ENCODE measurements at places on chromosomes 6 and 20.

DNA sequence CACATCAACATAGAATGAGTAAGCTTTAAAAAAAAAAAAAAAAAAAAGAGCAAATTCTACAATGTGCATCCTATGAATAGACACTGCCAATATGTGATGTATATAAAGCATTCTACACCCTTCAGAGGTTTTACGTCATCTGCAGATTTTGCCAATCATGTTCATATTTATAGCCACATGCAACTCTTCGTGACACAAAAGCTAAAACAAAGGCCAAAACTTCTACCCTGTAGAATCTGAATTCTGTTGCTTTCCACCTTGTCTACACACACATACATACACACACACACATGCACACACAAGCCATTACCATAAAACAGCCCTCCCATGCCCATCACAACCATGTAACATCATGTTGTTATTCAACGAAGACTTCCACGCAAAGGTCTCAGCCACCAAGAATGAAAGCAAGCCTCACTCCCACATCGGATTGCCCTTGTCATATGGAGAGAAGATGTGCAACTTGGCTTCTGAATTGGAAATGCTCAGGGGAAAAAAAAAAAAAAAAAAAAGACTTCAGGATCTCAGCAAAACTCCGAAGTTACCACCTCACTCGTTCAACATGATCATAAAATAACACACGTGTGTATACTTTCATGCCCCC lies 479.4 kb upstream of the JARID2 start:
- DNase-seq: no peak

DNA sequence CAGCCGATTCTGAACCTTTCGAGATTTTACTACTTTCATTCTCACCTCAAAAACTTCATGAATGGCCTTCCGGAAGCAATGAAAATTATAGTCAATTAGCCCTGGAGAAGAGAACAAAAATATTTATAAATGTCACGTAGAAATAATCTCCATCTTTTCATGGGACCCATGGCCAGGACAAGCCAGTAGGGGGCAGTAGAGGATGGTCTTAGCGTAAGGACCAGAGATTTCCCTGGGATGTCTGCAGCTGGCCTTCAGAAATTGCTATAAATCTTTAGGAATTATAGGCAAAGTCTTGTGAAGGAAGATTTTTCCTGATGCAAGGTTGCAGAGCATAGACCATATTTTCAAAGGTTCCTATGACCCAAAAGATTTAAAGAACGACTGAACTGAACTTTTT lies 15.6 kb upstream of the UBE2J1 start:
- DNase-seq: peak; percentile 71

GRCh38 chr6:1812487-1812886 lies 202.8 kb downstream of the FOXC1 start:
- DNase-seq: no peak

DNA sequence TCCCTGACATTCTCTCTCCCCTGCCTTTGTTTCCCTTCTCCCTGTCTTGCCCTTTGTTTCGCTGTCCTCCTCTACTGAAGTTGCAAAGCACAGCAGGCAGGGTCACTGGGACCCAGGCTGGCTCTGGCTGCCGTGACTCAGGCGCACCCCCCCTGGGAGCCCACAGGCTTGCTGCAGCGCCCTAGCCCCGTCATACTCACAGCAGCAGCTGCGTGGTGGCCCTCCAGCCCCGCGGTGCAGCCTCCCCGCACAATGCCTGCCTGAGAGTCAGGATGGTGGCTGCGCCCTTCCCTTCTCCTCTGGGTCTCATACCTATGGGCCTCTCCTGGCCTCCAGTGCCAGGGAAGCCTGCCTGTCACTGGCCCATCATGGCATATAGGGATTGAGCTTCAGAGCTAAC lies 41.7 kb downstream of the TXNDC5 start:
- DNase-seq: no peak

GRCh38 chr6:1590580-1590979 lies 19.1 kb upstream of the FOXC1 start:
- DNase-seq: no peak

- DNase-seq: peak; percentile 58
These were observed 12.8 kb upstream of the DNAAF9 start for GRCh38 chr20:3420211-3420707.

GRCh38 chr6:3081960-3082359 lies 13.7 kb downstream of the RIPK1 start:
- DNase-seq: no peak

DNA sequence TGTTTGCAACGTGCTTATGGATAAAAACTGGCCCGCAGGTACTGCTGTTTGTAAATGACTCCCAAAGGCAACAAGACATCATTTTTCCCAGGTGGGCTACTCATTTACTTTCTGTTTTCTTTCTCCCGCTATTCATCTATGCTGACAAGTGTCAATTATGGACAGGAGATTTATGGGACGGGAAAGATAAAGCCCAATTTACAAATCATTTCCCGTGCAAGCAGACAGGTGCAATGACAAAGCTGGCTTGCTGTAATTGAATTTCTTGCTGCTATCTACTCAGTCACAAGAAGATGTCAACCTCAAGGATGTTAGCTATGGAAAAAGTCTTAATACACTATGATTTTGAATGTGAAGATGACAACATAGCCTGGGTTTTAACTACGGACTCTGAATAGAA lies 125.5 kb downstream of the EPHA7 start:
- no peak for DNase-seq

DNA sequence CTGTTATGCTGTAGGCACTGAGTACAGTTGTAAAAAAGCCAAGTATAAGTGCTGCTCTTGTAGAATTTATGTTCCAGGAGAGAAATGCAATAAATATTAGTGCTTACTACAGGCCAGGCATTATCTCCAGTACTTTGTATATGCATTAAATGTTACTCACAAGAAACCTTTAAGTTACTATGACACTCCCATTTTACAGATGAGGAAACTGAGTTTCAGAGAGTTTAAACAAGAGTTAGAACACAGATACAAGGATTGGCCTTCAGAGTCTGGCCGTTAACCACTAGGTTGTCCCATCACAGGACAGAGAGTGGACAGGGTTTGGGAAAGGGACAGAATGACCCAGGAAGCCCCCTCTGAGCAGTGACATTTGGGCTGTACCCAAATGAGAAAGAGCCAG lies 274.4 kb downstream of the ZNF217 start:
- no peak for DNase-seq

GRCh38 chr6:136166815-136167214 lies 83.3 kb downstream of the MTFR2 start:
- DNase-seq: no peak

DNA sequence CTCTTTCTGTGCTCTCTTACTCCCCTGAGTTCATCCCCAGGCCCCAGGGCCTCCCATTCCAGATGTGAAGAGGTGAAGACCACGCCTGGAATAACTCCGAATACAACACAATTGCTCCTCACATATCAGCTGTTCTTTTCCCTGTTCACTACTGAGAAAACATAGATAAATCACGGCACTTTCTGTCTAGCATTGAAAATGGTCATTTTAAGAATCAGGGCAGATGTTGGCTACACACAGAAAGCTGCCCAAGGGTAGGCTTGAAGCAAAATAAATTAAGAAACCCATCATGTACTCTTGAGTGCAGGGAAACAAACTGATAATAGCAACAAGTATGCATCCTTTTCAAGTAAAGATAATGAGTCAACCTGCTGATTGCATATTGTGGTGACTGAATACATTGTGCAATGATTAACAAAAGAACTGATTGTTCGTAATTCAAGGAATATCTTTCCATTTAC lies 382.5 kb downstream of the PRKN start:
- no peak for DNase-seq

DNA sequence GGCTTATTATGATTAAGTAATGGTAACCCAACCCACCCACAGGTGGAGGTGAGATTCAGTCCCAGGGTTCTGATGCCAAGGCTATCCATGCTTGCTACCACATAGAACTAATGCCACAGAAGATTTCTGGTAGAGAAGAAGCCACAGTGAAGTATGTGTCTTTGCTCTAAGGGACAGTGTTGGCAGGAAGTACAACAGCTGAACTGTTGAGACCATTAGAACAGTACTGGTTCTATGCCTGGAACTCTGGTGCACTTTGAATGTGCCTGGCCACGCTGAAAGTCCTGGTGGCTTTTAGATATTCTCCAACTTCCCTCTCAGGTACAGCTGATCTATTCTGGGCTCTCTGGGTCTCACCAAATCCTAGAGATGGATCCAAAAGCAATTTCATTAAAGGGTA lies 7.8 kb downstream of the STX7 start:
- no peak for DNase-seq

GRCh38 chr6:52352239-52353018 lies 9.5 kb upstream of the PAQR8 start:
- peak; percentile 95 for DNase-seq

DNA sequence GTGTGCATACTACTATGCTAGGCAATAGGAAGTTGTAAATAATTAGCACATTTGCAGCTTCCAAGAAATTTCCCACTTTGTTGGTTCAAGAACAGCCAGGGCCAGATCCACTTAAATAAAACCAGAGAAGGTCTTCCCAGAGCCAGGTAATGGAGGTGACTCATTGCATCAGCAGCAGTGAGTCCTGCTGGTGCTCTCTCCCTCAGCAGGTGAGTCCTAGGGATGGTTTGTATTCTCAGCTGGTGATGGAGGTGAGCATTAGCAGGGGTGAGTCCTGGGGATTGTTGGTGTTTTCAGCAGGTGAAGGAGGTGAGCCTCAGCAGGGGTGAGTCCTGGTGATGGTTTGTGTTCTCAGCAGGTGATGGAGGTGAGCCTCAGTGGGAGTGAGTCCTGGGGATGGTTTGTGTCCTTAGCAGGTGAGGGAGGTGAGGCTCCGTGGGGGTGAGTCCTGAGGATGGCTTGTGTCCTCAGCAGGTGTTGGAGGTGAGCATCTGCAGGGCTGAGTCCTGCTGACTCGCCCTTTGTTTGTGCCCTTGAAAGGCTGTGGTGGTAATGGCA lies 232.8 kb upstream of the EXOC2 start:
- DNase-seq: no peak

DNA sequence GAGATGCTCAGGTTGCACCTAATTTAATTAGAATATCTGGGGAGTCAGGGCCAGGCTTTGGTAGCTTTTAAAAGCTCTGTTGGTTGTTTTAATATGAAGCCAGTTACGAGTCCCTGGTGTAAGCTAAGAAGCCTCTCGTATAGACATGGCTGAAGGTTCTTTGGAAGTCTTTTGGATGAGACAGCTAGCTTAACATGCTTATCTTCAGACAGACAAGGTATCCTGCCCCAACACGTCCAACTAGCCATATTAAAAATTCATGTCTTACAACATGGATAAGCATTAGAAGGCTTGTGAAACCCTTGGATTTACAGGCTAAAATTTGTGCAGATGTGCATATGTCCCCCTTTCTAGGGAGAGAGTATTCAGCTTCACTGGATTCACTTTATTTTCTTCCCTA lies 105.7 kb upstream of the KCNK16 start:
- no peak for DNase-seq

DNA sequence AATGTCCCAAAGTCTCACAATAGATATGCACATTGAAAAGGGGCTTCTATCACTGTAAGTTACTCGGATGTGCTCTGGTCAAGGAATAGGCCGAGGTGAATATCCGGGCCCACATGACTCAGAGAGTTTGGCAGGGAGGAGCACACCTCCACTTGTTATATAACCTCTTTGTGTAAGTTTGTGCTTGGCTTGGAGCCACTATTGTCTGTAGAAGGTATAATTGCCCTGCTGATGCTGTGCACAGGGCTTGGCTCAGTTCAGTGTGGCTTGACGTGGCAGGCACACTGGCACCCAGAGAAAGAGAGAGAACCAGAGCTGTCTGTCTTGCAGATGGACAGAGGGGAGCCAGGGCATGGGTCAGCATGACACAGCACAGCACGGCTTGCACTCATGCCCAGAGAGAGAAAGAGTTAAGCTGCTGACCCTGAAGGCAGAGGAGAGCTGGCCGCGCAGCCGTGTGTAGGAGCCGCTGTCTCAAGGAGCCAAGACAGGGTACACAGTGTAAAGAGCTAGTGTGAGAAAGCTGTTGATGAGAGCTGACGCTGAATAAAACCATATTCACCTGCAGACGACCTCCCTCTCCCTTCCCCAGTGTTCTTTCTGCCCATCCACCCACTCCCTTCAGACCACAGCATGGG lies 482.5 kb downstream of the C6orf118 start:
- peak; percentile 35 for DNase-seq

- DNase-seq: no peak
These were observed 125.5 kb downstream of the PHACTR1 start for GRCh38 chr6:12842114-12842513.

- DNase-seq: no peak
These were observed 5.3 kb downstream of the KCNK5 start for GRCh38 chr6:39224011-39224410.

GRCh38 chr20:51802170-51802751 lies at the start of gene SALL4:
Gene SALL4 (minus strand): TSS chr20:51802521. CDS start chr20:51802408, 113 bp downstream.
- peak; percentile 8 for DNase-seq

GRCh38 chr6:159929819-159930218 lies 39.0 kb downstream of the MAS1 start:
- DNase-seq: no peak

- no peak for DNase-seq
These were observed 166.0 kb upstream of the PLN start for GRCh38 chr6:118382126-118382525.

- no peak for DNase-seq
These were observed 185.9 kb downstream of the TRIM27 start for GRCh38 chr6:28737750-28738395.

- DNase-seq: no peak
These were observed 251.1 kb downstream of the FOXC1 start for GRCh38 chr6:1860756-1861348.

DNA sequence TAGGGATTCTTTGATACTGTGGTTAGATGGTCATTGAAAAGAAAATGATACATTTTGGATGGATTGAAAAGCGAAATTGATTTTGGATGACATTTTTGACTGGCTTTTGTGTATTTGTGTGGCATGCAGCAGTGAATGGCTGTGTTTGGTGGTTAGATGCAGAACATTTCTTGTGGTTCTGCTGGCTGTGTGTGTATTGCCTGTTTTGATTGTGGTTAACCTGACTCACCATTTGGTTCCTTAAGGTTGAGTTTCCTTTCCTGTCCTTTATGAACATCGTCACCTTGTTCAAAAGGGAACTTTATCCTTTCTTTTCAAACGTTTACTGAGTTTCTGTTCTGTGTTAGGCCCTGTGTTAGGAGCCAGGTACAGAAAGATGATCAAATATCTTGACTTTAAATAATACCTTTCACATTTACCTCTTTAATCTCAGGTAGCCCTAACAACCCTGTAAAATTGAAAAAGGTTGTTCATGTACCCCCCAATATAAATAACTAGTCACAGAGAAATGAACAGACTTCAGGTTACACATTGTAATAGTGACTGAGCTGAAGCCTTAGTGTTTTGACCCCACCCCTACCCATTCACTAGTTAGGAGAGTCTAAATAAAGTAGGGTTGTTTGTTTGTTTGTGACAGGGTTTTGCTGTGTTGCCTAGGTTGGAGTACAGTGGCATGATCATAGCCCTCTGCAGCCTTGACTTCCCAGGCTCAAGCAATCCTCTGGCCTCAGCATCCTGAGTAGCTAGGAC lies 23.8 kb downstream of the ANKS1A start:
- peak; percentile 56 for DNase-seq

- peak; percentile 70 for DNase-seq
These were observed 265.5 kb downstream of the KHDC1L start for GRCh38 chr6:72959821-72960220.

GRCh38 chr20:63224412-63225081 lies 8.6 kb upstream of the YTHDF1 start:
- DNase-seq: peak; percentile 45
